CD4-positive, alpha-beta T cell treated with Interleukin-15 for 4 hours (primary cell): ENCODE measurements at places on chromosomes 2 and 18.

- DNase-seq, result no peak
These were observed 633 bp downstream of the KIAA1328 start for GRCh38 chr18:36829362-36830157.

DNA sequence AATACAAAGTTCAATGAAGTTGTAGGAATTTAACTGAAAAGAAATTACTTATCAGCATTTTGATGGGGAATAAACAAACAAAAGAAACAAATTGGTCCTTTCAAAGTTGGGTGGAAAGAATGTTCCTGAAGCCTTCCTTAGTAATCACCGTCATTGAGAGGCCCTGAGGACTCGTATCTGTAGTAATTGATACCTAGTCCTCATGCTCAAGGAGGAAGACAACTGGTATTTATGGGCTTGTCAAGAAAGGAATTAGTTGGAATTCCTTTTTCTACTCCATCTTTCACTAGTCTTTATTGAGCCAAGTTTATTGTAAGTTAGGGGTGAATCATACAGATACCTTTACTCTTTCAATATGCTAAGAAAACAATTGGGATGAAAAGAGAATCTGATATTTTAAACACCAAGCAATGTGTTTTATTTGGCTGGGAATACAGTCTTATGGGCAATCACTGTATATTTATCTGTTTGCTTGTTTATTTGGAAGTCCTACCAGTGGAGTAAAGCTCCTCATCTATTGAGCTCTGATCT lies 324.8 kb downstream of the ARHGAP15 start:
- no peak for DNase-seq

DNA sequence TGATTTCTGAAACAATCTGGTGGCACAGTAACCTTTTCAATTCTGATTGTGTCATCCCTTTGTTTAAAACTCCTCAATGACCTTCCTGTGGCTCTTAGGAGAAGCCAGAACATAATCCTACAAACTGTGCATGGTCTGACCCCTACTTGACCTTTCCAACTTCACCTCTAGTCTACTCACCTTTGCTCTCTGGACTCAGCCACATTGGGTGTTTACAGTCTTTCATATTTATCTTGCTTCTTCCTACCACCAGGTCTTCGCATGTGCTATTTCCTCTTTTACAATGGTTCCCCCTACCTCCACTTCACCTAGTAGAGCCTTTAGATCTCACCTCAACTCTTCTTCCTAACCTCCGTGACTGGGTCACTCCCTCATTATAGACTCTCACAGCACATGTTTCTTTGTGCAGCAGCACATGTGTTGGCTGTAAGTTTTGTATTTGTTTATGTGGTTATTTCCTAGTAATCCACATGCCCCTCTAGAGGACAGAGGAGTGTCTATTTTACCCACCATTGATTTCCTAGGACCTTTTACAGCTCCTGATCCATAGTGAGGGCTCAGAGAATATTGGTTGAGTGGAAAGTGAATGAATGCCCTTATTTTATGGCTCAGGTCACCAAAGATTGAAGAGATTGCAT lies 320.8 kb upstream of the MEIS1 start:
- DNase-seq, result no peak

DNA sequence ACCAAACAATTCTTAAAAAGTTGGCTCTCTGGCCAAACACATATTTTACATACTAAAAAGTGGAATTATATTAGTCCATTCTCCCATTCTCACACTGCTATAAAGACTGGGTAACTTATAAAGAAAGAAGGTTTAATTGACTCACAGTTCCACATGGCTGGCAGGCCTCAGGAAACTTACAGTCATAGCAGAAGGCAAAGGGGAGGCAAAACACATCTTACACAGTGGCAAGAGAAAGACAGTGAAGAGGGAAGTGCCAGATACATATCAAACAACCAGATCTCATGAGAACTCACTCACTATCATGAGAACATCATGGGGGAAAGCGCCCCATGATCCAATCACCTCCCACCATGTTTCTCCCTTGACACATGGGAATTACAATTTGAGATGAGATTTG lies 42.6 kb downstream of the EDAR start:
- DNase-seq, result no peak

GRCh38 chr2:25274868-25275574 lies 66.7 kb downstream of the DNMT3A start:
- peak; percentile 56 for DNase-seq

GRCh38 chr18:10536280-10536679 lies 10.5 kb downstream of the NAPG start:
- no peak for DNase-seq

- DNase-seq, result no peak
These were observed 14.2 kb downstream of the LIMS2 start for GRCh38 chr2:127661072-127661649.

- no peak for DNase-seq
These were observed 60.2 kb upstream of the CAVIN2 start for GRCh38 chr2:191907091-191907490.

GRCh38 chr2:64201151-64201550 lies 56.9 kb upstream of the PELI1 start:
- no peak for DNase-seq

DNA sequence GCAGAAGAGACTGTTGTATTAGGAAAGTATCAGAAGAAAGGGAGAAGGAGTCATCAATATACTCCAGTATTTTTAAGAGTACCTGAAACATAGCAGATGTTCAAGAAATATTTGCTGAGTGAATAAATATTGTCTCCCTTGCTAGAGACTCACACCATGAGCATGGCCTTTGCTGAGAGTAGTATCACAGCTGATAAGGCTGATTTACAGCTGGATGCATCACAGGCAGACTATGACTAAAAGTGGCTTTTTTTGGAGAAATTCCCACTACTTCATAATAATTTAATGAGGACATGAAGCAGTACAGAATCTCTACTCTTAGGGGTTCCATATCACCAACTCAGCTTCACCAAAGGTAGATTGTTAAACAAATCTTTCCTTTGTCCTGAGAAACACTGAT lies 373.3 kb downstream of the RBM43 start:
- DNase-seq, result no peak

DNA sequence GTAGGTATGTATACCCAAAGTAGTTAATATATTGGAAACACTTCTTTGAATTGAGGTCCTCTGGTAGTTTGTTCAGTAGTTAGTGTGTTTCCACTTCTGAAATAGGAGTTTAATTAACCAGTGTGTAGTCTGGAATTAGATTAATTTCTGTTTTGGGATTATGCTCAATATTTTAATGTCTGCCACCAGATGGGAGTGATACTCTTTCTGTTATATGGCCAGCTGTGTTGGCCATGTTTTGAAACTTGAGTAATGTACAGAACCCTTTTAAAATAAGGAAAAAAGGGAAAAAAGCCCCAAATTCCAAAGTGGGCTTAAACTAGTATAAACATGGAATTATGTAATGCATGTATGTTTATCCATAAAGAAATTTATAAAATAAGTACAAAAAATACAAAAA lies 147.7 kb downstream of the CTNNA2 start:
- no peak for DNase-seq

DNA sequence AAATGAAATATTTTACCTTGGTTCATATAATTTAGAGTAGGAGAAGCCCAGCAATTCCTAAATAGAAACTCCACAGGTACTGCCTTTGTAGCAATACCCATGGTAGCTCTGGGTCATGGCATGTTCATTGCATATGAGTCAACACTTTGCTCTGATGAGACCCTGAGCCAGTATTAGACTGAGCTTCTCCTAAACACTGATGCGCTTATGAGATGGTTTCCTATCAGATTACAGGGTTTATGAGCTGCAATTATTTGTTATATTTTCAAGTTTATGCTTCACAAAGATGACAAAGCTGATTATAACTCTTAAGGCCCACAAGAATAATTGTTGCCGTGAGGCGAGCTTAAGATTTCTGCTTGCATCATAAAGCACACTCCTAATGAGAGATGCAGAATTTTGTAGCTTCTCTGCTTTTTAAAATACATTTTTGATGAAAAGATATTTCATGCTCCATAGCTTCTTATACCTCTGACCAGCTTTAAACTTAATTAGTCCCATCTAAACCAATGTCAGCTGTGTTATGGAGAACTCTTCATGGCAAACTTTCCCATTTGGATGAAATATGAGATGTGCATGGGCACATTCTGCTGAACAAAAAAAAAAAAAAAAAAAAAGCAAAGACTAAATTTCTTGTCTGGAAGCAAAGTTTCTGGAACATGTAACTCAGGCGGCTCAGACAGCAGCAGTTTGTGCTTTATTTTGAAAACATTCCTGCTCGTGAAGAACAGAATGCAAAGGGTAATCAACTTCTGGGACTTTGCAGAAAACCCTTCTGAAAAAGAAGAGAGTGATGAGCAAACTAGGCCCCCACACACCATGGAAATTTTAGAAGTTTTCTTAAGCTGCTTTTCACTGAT lies 162.6 kb downstream of the KCNE4 start:
- DNase-seq, result no peak

GRCh38 chr2:127092306-127092705 lies 14.6 kb downstream of the BIN1 start:
- DNase-seq, result no peak

DNA sequence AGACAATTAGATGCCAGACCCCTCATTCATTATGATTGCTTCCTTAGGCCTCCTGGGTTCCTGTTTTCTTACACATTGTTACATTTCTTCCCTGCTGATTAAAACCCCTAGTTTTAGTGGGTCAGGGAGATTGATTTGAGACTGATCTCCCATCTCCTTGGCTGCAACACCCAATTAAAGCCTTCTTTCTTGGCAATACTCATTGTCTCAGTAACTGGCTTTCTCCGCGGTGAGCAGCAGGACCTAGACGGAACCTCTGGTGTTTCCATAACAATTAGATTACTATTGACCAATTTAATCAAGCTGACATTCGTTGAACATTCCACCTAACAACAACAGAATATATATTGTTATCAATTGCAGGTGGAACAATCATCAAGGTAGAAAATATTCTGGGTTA lies 1676.4 kb upstream of the SLC39A10 start:
- no peak for DNase-seq

GRCh38 chr2:18384242-18384641 lies 176.2 kb downstream of the RDH14 start:
- no peak for DNase-seq

- DNase-seq, result no peak
These were observed 141.0 kb downstream of the FMNL2 start for GRCh38 chr2:152475982-152476381.

GRCh38 chr2:98876741-98877140 lies 59.3 kb downstream of the CRACDL start:
- DNase-seq, result no peak

GRCh38 chr2:233204286-233204936 lies 47.1 kb upstream of the ATG16L1 start:
- no peak for DNase-seq

DNA sequence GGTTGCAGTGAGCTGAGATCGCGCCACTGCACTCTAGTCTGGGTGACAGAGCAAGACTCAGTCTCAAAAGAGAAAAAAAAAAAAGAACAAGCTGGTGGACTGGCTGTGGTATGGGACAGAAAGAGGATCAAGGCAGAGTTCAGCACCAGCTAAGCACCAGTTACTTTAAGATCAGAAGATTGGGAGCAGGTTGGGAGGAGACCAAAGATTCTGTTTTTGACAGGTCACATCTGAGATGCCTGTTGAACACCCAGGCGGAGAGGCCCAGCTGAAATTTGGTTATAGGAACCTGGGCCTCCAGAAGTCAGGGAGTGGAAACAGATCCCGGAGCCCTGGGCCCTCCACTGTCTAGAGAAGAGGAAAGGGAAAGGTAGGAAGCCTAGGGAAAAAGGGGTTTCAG lies 53.2 kb upstream of the POMC start:
- DNase-seq, result no peak

DNA sequence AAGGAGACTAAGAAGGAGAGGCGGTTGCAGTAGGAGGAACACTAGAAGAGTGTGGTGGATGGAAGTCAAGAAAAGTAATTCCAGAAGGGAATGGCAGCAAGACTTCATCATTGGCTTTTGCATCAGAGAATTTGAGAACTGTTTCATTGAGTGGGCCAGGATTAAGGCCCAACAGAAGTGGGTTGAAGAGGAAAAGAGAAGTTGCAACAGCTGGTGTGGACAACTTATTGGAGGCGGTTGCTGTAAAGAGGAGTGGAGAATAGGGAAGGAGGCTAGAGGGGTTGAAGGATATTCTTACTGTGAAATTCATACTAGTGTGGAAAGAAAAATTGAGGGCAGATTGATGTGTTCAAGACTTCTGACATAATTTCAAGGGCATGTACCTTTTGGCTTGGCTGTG lies 168.7 kb upstream of the FN1 start:
- DNase-seq, result no peak

DNA sequence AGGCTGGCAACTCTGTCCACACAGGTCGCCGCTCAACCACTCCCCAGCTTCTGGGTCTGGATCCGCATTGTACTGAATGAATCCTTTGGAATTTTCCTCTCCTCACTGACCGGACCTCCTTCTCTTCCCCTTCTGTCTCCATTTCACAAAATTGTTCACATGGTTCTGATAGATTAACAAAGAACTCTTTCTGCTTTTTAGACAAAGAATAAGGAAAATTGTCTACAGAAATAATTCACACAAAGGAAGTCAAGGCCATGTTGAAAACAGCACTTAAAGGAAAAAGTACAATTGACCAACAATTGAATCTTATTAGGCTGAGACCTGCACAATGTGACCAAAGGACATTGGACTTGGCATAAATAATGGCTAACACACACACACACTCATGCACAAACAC lies 73.6 kb upstream of the GLI2 start:
- DNase-seq, result no peak

DNA sequence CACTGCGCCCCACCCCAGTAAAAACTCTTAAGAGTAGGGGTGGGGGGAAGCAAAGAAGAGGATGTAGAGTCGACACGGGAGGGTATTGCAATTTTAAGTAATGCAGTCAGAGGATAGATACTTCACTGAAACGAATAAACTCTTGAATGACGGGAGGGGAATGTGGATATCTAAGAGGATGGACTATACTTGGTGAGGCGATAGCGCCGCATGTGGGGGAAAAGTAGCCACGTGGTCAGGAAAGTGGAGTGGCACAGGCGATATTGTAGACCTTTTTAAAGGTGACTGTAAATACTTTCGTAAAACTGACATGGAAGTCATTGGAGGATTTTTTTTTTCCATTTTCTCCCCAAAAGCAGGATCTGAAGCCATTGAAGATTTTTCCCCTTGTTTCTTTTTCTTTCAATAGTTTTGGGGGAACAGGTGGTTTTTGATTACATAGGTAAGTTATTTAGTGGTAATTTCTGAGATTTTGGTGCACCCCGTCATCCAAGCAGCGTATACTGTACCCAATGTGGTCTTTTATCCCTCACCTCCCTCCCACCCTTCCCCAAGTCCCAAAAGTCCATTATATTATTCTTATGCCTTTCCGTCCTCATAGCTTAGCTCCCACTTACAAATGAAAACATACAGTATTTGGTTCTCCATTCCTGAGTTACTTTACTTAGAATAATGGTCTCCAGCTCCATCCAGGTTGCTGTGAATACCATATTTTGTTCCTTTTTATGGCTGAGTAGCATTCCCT lies 13.8 kb downstream of the CLK1 start:
- DNase-seq, result no peak

DNA sequence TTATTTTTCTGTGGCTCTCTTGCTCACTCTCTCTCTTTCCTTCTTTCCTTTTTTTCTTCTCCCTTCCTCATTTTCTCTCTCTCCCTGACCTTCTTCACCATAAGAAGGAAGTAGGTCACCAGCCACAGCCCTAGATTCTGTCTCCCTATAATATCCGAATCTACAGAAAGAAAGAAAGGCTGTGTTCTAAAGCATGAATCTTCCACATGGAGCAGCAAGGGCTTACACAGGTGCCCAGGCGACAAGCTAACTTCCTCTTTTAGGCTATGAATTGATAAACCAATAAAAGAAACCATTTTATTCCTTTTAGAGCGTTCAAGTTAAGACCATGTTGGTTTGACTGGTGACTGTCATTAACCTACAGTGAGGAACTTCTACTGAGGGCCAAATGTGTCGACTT lies 49.3 kb downstream of the CACNB4 start:
- no peak for DNase-seq

GRCh38 chr2:214232271-214232670 lies 178.6 kb upstream of the VWC2L start:
- DNase-seq, result no peak
